ENCODE measurements at places on chromosomes 7 and 10.

- peak; percentile 57 for DNase-seq
Measured at GRCh38 chr7:139776486-139777132, 1.2 kb downstream of the HIPK2 start.

- peak; percentile 63 for DNase-seq
Measured at GRCh38 chr10:95133016-95133752, 60.9 kb upstream of the ACSM6 start.

DNA sequence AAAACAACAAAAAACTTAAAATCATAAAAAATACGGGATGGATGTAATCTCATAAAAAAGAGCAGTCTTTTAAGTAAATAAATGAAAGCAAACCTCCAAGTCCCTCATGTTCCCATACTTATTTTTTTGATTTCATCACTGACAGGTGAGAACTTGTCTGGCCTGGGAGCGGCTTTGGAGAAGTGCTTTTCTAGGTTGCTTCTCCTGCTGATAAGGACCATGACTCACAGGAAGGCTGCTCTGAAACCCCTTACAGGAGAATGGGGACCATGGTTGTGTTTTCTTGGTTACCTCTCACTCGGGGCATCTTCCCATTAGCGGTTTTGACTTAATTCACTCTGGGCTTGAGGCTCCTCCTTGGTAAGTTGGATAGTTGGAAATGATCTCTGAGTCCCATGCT, 237.4 kb downstream of the CAMK1D start:
- no peak for DNase-seq

GRCh38 chr7:101330011-101330484, 8.4 kb upstream of the IFT22 start:
- no peak for DNase-seq

DNA sequence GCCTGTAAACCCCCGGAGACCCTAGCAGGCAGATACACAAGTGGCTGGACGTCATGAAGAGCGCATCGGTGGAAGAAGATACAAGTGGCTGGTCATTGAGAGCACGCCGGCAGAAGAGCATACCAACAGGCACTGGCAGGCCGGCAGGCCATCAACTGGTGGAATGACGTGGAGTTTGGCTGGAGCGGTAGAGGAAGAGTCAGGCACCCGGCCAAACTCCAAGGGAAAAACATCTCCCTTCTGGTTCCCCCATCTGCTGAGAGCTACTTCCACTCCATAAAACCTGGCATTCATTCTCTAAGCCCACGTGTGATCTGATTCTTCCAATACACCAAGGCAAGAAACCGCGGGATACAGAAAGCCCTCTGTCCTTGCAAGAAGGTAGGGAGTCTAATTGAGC, 113.4 kb upstream of the NPSR1 start:
- DNase-seq = no peak

DNA sequence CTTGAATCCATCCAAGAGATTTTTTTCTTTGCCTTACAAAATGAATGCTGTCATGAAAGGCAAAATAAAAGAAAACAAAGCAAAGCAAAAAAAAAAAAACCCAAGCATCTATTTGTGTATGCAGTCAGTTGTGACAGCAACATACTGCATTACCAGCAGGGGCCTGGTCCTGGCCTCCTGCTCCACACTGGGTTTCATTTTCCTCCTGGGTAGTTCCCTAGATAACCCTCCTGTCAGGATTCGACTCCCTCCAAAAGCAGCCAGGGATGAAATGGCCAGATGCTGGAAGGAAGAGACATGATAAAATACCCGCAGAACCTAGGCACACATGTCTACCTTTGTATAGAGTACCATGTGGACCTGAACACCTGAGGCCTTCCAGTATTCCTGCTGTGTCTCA, 148.6 kb downstream of the NRCAM start:
- DNase-seq = no peak

- DNase-seq = no peak
Measured at GRCh38 chr10:114829160-114829909, 7.8 kb downstream of the FHIP2A start.

DNA sequence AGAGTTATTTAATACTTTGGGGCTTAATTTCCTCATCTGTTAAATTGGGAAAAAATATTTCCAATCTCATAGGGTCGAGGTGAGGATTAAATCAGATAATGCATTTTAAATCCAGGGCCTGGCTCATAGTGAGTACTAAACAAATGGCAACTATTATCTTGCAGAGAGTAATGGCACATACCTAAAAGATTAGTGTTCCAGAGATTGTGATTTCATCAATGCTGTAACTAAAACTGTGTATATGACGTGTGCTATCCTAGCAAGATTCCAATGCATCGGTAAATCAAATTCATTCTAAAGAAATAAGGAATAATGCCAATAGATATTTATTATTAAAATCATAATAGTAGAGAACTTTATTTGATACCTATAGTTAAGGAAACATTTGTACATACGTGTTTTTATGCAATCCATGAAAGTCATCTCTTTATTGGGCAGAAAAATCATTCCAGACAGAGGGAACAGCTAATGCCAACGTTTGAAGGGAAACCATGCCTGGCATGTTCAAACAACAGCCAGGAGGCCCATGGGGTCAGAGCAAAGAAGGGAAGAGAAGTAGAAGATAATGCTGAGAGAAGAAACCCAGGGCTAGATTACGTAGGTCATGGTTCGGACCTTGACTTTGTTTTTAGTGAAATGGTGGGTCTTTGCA, 174.8 kb upstream of the AGR3 start:
- no peak for DNase-seq

DNA sequence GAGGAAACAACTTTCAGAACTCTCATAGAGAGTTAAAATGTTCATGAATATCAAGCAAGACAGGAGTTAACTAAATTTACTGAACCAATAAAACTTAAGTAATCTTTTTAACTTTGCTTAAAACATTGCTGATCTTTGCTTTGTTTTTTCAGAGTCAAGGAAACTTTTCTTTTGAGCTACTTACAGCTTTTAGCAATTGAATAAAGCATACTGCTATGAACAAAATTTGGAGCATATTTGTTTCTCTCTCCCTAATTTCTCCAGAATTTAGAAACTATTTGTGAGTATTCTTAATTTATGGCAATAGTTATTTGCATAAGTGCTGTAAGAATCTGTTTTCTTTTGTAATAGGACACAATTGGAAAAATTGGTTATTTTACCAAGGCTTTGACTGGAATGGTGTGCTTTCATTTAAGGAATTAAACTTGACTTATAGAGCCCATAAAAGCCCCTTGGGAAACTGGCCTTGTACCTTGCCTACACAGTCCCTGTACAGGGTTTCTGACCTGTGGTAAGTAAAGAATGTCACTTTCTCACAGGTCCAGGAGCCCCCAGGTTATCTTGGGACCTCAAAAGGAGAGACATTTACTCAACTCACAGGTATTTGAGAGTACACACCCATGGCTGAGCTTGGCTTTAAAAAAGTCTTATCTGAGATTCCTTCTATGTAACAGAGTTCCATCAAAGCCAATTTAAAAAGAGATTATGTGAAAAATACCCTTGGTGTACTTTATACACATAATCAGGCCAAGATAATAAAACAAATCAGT, 23.3 kb upstream of the KIAA1549 start:
- DNase-seq = no peak

GRCh38 chr10:38027986-38028385, 17.5 kb downstream of the ZNF33A start:
- DNase-seq = no peak

GRCh38 chr10:72053690-72054089, 34.7 kb downstream of the SPOCK2 start:
- DNase-seq = no peak

- DNase-seq = no peak
Measured at GRCh38 chr7:135710417-135711138, 17.4 kb downstream of the SLC13A4 start.

DNA sequence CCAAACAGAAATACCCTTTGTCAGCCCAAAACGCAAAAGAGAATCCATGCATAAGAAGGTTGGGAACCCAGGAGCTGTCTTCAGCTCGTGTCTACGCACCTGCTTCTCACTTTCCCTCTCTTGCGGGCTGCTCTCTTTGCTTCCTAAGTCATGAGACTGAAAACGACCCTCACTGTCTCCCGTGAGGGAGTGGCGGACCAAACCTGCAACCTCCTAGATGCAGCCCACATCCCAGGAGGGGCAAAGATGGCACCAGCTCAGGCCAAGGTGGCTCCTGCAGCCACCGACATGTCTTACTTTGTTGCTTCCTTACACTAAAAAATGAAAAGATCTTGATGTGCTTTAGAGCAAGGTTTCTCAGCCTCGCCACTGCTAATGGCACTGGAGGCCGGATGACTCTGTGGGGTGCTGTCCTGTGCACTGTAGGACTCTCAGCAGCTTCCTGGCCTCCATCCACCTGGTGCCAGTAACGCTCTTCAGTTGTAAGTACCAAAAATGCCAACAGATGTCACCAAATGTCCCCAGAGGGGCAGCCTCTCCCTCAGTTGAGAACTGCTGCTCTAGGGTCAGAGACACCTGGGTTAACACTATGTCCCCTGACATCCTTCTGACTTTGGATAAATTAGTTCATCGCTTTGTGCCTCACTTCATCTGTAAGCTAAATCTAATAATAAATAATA, 179.8 kb upstream of the PFKP start:
- no peak for DNase-seq

DNA sequence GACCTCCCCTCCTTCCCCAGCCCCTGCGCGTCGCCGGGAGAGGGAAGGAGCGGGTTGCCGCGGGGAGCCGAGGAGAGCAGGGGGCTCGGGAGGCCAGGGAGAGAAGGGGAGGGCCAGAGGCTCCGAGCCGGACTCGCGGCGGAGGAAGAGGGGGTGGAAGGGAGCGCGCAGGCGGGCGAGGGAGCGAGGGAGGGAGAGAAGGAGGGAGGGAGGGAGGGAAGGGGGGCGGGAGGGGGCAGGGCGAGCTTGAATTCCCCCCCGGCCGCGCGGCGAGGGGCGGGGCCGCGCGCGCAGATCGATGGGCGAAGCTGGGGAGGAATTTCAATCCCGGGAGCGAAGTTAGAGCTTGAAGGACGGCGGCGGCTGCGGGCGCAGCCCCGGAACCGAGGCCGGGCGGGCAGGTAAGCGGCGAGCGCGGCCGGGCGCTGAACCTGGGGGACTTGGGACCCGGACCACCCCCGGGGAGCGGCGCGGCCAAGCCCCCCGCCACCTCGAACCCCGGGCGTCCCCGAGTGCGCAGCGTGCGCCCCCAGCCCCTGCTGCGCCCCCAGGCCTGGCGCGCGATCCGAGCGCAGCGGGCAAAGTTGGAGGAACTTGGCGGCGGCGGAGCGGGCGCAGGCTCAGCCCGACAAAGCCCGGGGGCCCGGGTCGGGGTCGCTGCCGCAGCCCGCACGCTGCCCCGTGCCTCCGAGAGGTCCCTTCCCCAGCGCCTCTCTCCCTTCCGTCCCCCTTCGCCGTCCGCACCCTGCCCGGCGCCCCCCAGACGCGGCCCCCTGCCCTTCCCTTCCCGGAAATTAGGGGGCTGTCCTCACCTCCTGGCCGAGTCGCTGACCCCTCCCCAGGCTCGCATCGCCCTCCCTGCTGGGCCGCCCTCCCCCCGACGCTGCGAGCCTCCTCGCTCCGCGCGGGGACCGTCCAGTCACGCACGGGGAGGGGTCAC, at the start of gene ELFN1:
Gene ELFN1 (plus strand): TSS at position 324 of the 940 bp plus-strand sequence. CDS start 74,320 bp downstream, outside the sequence.
- peak; percentile 74 for DNase-seq

- DNase-seq = no peak
Measured at GRCh38 chr10:35336921-35337823, 863 bp downstream of the CCNY start.

DNA sequence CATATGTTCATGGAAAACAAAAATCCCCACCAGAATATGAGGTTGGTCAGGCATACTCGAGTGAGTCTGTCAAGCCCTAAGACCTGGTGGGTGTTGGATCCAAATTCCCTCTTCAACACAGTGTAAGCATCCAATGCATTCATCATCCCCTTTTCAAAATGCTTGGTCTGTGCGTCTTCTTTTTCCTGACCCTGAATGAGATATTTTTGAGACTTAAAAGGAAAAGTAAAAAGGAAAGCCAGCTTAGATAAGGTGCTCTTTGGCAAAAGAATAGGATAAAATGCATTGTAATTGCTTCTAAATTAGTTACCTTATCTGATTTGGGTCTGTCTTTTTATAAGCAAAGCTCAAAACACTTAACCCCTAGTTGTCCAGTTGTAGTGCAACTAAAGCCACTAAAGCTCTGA, 331.5 kb downstream of the PTEN start:
- peak; percentile 25 for DNase-seq

DNA sequence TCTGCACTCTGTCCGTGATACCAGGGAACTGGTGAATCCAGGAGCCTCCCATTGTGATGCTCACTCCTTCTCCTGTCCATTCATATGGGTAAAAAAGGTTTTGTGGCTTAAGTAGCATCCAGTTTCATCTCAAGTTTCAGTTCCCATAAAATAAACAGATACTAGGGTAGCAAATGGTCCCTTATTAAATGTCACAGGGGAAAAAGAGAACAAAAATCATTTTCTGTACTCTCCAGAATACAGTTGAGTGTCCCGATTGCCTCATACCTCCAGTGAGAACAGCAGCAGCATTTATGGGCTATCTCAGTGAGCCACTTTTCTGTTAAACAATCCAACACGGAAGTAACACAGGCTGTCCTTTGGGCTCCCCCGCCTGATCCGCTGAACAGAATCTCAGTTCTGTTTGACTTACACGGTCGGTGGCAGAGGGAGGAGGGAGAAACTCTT, 179.6 kb downstream of the CELF2 start:
- DNase-seq = peak; percentile 12

DNA sequence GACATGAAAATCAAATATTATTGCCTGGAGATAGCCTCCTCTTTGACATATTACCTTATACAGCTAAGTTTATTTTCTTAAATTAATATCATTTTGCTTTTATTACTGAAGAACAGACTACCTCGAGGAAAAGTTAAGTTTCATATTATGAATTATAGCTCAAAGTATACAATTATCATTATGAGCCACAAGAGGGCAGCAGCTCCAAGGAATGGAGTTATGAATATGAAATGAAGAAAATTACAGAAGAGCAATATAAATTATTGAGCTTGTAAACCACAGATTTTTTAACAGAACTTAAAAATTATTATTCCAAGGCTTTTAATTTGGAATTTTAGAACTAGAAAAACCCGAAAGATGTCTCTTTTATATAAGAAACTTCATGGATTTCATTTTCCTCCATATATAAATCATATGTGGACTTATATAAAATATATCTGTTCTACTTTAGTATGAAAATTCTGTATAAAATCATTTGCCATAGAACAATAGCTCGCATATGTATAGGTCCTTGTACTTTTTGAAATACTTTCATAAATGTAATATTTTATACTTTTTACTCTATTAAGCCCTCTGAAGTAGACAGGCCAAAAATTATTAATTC, 40.1 kb downstream of the IQUB start:
- DNase-seq = peak; percentile 27

All from fibroblast of upper back skin (primary cell).